ENCODE measurements at places on chromosomes 3 and 15.

DNA sequence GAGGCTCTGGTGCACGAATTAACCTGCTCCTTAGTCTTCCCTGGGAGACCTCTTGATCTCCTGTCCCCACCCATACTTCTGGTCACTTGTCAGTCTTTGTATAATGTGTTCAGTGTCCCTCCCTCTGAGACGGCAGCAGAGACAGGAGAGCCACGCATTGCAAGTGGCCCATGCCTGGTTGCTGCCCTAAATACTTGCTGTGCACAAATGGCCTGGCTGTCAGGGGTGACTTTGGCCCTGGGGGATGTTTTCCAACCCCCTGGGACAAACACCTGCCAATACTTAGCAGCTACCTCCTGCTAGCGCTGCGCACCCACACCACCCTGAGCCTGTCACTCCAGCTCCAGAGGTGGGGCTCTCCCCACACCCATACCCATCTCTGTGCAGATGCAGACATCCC lies 17.2 kb downstream of the KLF13 start:
- no peak for DNase-seq

DNA sequence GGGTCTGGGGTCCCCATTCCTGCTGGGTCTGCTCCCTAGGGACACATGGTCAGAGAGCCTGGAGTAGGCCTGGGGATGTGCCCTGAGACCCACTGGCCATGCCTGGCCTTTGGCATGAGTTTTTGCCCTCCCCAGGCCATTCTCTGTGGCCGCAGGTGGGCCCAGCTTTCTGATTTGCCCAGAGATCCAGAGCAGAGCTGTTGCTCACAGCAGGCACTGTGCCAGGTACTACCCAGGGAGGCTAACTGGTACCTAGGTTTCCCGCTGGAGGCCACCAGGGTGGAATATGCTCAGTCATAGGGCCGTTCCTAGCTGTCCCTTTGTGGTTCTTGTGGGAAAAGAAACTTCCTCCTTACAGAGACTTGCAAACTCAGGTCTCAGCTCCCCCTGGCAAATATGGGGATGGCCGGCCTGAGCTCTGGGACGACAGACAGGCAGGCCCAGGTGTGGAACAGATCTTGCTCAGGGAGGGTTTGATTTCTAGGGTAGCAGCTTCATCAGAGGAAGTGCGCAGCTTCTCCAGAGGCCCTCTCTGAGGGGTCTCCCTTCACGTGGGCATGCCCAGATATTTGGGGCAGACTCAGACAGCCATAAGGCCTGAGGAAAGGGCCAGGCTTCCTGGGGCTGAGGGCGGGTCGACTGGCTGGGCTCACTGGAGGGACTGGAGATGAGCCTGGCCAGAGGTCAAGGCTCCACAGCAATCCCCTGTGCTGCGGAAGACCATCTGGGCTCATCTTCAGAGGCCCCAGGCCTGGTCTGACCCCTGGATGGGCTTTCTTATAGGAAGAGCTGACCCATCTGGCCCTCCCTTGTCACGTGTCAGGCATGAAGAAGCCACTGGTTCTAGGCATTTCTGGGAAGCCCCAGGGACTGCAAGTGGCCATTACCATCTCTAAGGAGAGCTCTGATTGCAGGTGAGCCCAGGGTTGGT lies 28.0 kb downstream of the ACAA1 start:
- DNase-seq: no peak

GRCh38 chr3:194468086-194468485 lies 18.7 kb downstream of the ATP13A3 start:
- no peak for DNase-seq

DNA sequence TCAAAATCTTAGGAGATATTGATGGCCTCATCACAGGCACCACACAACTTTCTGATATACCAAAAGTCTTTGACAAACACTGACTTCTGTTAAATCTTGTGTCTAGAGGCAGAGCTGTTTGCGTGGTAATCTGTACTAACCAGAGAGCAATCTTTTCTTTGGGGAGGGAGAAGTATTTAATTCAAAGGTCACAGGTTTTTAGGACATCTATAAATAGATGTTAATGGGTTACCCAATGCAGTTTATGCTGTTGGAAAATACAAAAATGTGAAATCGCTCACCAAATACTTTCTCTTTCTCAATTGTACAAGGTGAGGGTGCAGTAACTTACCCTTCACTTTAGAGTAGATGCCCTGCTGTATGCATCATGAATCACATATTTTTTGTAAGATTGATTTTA lies 510.5 kb downstream of the NSUN3 start:
- DNase-seq: no peak

DNA sequence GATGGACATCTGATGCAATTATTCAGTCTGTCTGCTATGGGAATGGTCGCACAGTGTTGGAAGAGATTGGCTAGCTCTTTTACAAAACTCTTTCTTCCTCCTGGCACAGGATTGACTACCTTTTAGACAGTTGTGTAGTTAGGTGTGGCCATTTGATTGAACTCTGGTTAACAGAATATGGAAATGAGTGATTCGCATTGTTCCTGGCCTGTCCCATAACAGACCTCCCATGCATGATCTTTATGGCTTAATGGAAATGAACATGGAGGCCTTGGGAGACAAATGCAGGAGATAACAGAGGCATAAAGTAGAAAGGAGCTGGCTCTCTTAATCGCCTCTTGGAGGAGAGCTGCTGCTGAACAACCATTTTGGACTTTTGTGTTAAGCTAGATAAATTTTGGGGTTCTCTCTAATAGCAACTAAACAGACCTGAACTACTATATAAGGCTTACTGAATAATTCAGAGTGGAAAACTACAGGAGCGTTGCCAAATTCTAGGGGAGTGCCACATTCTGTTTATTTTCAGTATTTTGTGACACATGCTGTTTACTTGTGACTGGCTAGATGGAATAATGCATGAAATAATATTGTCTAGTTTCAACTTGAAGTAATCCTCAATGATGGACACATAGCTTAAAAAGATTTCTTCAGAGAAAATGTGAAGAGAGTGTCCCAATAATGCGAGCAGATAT lies 357.7 kb upstream of the SGO1 start:
- no peak for DNase-seq

- DNase-seq: no peak
Measured at GRCh38 chr15:73991260-73991659, 835 bp downstream of the STOML1 start.

DNA sequence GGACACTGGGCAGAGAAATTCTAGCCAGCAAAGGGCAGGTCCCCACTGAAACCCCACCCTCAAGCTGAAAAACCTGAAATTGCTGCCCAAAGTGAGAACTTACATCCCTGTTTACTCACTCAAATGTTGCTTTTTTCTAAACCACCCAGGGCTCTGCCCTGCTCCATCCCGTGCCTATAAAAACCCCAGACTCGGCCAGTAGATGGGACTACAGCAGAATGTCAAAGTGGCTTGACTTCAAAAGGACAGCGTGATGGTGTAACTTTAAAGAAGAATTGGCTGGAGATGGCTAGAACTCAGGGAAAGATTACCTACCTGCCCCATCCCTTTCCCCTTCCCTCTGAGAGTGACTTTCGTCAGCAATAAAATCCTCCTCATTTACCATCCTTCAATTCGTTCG lies 246.9 kb downstream of the PYDC2 start:
- DNase-seq: no peak

- no peak for DNase-seq
Measured at GRCh38 chr15:38176691-38177090, 75.9 kb upstream of the SPRED1 start.

DNA sequence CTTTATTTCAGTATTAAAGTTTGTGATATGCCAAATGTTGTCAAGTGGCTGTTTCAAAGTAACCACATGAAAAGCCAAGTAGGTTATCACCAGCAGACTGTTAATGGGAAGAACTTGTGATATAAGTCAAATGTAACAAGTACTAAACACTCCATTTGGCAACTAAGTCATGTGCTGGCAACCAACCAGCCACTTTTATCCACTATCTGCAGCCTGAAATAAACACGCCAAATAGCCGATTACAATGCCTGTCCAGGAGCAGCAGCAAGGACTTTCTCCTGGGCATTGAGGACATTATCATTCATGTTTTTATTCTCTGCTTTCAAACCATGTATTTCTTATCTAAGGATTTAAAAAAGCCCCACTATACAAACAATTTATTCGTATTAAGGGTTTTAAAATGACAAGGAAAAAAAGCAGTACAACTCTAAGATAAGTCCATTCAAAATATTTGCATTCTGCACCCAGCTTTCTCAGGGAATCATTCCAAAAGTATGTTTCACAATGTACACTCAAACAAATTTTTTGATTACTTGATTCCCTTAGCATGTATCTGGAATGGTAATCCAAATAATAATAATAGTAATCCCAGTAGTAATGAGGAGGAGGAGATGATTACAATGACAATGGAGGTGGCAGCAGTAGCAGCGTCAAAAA lies 448.6 kb downstream of the ERC2 start:
- no peak for DNase-seq

GRCh38 chr3:101836652-101837598 lies 12.4 kb upstream of the NFKBIZ start:
- no peak for DNase-seq

DNA sequence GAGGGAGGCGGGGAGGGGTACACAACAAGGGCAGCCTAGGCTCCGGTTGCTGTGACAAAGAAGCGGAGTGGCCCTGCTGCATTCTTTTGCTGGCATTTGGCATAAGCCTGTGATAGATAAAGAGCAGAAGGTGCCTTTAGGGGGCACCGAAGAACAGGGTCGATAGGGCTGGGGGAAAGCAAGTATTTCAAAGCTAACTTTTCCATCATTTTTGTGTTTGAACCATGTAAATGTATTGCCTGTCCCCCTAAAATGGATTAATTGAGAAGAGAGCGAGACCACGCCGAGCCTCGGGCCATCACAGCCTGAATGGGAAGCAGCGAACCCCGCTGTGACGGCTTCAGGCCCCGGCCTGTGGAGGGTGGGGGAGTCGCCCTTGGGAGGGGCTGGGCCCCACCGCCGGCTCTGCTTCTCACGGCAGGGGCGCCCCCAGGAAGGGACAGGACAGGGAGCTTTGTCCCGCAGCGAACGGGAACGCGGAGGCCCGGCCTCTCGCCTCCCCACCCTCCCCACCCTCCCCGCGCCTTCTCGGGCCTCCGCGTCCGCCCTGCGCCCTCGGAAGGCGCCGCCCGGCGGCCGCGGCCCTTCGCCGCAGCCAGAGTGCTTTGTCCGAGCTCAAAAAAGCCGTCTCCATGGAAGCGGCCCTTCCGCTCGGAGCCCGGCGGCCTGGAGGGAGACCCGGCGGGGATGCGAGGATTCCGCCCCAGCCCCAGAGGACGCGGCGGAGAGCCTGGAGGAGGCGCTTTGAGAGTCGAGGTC lies 32.4 kb upstream of the ALDH1L1 start:
- DNase-seq: no peak

- no peak for DNase-seq
Measured at GRCh38 chr15:51199541-51199940, 104.8 kb upstream of the TNFAIP8L3 start.

DNA sequence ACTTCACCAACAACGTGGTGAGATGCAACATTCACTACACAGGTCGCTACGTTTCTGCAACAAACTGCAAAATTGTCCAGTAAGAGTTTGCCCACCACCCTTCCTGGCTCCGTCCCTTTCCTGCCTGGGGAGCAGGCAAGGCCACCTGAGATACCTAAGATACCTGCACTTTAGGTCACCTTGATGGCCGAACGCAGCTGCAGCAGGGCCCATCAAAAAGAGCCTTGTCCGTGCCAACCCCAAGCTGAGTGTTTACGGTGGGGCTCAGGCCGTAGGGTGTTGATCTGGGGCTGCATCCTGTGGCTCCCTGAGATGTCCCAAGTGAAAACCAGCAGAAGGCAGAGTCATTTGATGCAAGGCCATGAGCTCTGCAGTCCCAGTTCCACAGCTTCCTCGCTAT lies 23.2 kb downstream of the LOXL1 start:
- no peak for DNase-seq

DNA sequence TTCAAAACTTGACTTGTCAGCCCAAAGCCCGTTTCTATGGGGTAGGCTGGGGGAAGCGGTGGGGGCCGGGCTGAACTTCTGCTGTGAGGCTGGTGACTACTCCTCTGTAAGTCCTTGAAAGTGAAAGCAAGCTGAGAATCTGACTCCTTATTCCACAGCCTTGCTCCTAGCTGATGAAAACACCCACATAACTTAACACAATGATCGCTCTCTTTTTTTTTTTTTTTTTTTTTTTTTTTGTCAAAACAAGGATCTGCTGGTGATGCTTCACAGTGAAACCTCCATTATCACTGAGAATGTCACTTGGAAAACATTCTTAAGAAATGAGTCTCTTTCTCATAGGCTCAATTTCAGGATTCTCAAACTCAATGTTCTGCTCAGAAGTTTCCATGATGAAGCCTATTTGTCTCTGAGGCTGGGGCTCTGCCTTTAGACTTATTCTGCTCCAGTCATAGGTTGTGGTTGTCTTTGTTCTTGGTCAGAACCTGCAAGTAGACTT lies 31.4 kb upstream of the TKT start:
- no peak for DNase-seq

DNA sequence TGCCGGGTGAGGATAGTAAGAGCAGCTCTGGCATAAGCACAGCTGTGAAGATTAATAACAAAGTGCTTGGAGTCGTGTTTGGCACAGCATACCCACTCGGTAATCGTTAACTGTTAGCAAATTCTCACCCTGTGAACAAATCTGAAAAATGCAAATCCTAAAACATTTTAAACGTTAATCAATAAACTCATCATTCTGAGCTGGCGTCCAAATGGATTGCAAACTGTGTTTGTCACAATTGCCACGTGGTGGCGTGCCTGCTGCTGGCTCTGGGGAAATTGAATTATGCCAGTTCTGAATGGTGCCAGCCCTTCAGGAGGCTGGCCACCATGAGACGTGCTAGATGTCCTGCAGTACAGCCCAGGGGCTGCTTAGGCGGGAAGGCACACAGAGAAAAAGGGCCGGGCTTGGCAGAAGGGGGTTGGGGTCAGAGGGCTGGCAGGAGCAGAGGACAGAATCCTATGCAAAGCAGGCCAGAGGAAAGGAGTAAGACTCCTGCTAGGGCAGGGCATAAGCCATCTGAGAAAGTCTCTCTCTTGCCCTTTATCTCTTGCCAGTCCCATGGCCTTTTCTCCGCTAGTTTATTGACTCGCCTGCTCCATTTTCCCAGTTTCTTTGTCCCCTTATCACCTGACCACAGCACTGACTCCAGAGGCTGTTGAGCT lies 22.1 kb upstream of the POLG start:
- DNase-seq: no peak

DNA sequence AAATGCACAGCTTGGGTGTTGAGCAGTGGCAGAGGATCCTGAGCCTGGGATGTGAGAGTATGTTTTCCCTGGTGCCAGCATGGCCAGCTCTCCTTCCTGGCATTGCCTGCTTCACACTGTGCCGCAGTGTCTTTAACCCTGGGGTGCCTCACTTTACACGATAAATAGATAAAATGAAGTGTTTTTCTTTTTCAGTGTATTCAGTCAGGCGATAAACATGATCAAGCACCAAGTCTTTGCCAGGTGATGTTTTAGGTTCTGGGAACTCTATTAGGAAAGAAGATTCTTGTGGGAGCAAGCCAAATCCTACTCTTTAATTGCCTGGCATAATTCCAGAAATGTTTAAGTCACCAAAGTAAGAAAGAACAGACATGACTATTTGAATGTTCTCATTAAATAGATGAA lies 14.0 kb downstream of the ABHD6 start:
- no peak for DNase-seq

DNA sequence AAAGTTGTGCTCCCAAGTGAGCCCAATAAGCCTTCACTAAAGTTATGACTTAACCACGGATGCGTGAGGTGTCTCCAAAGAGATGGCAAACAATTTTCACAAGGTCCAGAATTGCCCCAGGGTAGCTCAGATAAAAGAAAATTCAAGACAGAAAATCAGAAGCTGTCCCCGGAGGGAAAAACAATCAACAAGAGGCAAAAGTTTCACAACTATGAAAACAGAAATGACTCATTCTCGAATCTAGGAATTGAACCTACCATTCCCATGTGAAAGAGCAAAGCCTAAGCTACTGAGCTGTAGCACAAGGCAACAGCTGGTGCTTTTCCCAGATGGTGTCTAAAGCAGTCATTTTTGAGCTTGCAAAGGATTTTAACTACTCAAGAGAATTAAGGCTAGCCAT lies 33.5 kb upstream of the MKRN3 start:
- no peak for DNase-seq
